ENCODE measurements at places on chromosomes 3 and 15.

DNA sequence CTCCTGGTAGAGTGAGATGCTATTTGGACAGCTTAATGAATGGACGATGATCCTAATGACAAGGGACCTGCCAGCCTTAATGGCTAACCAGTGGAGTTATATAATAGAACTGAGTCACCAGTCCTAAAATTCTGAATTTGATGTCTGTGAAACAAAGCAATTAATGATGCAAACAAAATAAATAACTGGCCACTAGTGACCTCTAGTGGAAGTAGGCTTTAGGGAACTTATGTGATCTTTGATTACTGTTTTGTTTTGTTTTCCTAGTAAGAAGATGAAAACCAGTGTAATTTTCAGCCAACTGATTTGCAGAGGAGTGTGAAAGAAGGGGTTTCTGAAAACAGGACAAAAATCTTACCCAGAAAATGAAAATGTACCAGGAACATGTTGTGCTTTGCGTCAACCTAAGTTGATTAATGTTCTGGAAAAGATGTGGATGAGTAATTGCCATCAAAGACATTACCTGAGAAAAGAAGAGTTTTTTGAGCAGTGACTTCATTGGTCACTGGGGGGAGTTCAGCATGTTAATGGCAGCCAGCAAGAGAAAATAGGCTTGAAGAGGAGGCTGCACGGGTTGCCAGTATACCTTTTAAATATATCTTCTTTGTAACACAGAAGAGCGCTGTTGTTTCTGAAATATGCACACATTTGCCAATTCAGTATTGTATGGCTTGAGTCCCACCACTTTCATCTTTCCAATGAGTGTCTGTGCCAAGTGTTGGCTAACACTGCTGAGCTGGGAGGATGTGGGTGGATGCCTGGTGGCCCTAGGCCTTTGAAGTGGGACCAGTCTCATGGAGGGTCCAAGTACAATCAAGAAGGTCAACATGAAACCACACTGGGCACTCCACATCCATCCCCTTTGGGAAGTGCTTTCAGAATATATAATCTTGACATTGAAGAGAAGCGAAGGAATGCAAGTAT lies 9.3 kb downstream of the VEPH1 start:
- peak; percentile 48 for DNase-seq

DNA sequence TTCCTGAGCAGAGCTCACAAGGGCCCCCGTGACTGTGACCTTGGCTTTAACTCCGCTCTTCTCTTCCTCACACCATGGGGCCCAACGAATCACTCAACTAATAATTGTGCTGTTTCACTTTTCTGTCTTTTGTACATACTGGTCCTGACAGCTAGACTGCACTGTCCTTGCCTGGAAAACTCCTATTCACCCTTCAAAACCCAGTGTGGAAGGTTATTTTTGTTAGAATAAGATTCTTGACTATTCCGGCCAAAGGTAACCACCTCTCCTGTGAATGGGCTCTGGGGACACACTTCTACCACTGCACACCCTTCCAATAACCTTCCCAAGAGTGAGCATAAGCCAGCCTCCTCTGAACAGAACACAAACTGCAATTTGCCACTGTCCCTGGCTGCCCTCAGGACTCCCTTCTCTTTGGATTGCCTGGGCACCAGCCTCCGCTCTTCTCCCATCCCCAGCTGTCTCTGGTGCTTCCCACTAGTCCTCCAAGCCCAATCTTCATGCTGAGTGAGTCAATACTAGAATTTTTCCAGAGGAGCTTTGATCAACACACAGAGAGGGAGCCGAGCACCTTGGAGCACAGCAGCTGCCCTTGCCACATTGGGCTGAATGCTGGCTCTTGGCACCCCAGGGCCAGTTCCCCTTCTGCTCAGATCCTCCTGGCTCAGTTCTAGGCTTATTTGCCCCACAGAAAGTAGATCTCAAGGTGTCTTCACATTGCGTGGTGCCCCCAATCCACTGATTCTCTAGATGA lies 2.1 kb downstream of the SCN5A start:
- DNase-seq, result no peak

DNA sequence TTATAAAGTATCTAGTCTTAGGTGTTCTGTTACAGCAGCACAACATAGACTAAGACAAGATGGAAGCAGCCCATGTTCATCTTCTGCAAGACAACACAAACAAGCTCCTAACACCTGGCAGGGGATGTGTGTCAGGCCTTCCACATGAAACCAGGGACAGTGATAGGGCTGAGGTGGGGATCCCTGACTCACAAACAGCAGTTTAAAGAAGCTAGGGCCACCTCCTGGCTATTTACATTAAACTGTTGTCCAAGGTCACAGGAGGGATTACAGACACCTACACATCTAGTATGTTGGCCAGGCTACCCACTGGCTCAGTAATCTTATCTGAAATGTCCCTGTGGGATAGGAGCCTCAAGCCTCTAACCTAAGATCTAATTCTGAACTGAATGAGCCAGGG lies 211.3 kb downstream of the MINAR1 start:
- no peak for DNase-seq

DNA sequence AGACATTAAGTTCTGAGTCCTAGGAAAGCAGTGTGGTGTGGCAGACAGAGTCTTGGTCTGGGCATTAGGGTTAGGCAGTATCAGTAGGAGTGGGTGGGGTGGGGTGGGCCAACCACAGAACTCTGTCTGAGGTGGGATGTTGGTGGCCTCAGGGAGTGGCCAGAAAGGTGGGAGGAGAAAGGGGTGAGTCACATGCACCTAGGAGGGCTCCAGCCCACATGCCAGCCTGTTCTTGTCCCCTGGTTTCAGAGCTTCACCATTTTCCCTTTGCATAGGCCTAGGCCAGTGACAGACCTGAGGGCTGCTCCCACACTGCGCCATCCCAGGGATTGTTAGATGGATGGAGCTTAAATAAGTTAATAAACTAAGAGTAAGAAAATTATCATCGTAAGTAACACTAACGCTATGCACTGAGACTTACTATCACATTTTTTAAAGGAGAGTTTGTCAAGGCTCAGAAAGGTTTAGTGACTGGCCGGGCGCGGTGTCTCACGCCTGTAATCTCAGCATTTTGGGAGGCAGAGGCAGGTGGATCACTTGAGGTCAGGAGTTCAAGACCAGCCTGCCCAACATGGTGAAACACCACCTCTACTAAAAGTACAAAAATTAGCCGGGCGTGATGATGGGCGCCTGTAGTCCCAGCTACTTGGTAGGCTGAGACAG lies 33.8 kb downstream of the DNASE1L3 start:
- DNase-seq, result no peak
